ENCODE measurements at places on chromosomes 16 and 17.
A peak's percentile ranks its signal among the peaks of the same experiment; 100 is the strongest.

DNA sequence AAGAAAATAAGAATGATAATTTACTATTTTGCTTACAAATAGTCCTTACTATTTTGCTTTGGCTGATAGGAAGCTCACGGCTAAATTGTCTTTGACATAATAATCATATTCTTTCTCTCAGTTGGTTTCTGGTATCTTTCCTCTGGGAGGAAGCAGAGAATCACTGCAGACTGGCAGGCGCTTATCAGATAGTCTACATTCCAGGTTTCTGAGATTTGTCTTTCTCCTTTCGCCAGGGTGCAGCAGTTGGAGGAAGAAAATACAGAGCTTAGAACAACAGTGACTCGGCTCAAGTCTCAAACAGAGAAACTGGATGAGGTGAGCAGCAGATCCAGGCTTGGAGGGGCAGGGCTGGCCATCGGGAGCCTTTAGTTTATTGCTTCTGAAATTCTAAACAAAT lies 136.1 kb downstream of the RAB11FIP4 start:
- no peak for DNase-seq

DNA sequence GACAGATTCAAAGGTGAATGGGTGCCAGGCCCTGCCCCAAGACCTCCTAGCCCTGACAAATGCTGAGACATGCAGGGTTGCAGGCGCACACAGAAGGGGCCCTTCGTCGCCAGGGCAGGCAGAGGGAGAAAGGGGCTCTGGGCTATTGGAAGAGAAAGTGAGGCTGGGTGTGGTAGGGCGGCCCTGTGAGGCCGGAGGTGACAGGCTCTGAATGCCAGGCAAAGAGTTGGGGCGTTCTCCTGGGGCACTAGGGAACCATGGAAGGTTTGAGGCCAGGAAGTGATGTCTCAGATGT lies 26.4 kb upstream of the NXPH3 start:
- DNase-seq, result no peak

GRCh38 chr17:1119924-1120323 lies 59.9 kb downstream of the ABR start:
- no peak for DNase-seq

- no peak for DNase-seq
Observed at GRCh38 chr16:27511657-27512448, 37.9 kb downstream of the GTF3C1 start.

- no peak for DNase-seq
Observed at GRCh38 chr16:81460075-81460474, 15.5 kb downstream of the CMIP start.

DNA sequence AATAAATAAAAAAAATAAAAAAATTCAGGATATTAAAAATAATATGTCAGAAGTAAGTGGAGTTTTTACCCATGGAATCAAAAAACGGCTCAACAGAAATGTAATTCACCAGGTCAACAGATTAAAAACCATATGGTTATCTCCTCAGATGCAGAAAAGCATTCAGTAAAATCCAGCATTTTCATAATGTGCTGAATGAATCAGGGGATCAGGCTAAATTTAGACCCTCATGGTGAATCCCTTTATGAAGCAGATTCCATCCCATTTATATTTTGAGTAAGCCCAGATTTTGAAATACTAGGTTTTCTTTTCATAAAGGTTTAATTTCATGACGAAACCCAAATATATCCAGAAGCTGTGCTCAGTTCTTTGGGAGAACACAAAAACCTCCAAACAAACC lies 84.4 kb downstream of the OR1D5 start:
- no peak for DNase-seq

- DNase-seq, result no peak
Observed at GRCh38 chr17:17207998-17208397, 1.9 kb upstream of the PLD6 start.

- DNase-seq, result no peak
Observed at GRCh38 chr16:64773638-64774037, 348.2 kb downstream of the CDH11 start.

DNA sequence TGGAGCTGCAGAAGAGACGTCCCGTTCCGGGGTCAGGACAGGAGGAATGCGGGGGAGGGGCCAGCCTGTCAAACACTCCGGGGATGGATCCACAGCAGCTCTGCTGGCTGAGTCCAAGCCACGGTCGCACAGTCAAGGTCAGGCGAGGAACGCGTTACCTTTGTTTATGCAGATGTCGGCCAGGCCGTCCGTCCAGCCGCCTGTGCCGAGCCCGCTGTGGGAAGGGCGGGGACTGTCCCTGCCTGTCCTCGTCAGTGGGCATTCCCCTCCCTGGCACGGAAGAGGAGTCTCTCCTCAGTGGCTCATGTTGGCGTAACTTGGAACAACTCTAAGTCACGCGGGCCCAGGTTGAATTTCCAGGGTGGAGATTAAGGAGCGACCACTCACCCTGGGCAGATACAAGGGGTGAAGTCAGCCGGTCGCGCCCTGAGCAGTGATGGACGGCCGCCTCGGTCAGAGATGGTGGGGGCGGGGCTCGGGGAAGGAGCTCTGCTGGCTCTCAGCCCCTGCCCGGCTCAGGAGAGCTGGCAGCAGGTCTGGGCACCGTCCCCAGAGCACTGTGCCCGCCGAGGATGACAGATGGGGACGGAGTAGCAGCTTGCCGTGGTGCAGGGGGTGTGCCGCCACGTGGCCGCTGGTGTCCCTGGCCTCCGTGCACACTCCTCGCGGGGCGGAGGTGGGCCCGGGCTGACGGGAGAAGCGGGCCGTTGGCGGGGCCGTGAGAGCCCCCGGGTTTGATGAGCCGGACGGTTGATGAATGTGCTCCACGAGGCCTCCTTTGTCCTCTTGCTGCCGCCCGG lies 7.3 kb downstream of the CACNA1H start:
- no peak for DNase-seq

GRCh38 chr17:36689089-36689667 lies 87.8 kb downstream of the MRM1 start:
- DNase-seq, result no peak

DNA sequence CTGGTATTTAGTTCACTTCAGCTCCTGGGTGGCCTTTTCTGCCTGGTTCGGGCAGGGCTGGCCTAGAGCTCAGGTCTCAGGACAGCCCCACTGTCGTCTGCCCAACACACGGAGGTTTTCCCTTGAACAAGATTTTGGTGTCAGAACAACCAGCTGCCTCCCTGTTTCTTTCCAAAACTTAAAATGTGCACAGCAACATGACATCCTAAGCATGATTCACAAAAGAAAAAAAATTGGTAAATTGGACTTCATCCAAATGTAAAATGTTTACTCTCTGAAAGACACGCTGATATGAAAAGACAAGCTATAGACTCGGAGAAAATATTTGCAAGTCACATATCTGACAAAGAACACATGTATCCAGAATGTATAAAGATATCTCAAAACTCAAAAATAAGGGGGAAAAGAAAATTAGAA lies 197.8 kb upstream of the CHMP6 start:
- DNase-seq, result no peak

- no peak for DNase-seq
Observed at GRCh38 chr17:48749621-48750553, 21.3 kb upstream of the HOXB13 start.

- DNase-seq, result no peak
Observed at GRCh38 chr17:41184480-41184961, at the start of gene KRTAP4-1. Gene KRTAP4-1 (minus strand): TSS chr17:41184911. CDS start chr17:41184854, 57 bp downstream.

DNA sequence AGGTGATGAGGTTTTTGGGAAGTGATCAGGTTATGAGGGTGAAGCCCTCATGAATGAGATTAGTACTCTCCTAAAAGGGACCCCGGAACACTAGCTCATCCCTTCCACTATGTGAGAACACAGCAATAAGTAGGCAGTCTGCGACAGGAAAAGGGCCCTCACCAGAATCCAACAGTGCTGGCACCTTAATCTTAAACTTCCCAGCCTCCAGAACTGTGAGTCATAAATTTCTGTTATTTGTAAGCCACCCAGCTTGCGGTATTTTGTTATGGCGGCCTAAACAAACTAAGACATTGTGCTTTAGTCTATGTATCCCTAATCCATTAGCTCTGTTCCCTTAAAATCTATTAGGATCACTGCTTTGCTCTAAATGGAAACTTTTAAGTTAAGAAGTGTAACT lies 8.5 kb downstream of the SLFN12 start:
- no peak for DNase-seq

- DNase-seq, result no peak
Observed at GRCh38 chr17:81428948-81429774, 33.9 kb downstream of the BAHCC1 start.

GRCh38 chr16:67672306-67672705 lies 5.7 kb downstream of the C16orf86 start:
- DNase-seq, result no peak

DNA sequence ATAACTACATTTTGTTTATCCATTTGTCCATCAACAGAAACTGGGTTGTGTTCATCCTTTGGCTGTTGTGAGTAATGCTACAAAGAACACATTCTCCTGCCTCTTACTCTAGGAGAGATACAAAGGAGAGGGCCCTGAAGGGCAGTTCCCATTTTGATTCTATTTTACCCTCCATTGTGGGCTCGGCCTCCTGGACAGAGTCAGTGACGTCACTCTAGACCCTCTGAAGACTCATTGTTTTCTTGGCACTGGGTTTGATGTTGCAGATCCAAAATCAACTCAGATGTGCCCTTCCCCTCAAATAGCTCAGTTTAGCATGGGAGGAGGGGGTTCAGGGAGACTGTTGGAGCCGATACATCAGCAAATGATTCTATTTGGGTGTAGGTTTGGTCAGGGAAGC lies 280.9 kb downstream of the UTP18 start:
- no peak for DNase-seq

DNA sequence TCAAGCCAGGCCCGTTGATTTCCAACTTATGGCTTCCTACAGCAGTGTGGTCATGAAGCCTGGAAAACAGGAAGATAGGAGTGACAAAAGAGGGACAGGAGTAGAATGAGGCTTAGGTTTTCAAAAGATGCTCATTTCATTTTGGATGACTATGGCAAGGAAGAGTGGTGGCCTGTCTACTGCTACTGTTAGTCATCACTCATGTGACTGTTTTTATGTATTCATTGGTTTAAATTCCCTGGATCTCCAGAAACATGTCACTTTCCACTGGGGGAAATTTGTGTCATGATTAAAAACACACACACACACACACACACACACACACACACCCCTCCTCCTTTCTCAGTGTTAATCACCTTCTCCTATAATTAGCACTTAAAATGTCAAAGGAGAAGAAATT lies 1.1 kb upstream of the CYLD start:
- DNase-seq, result no peak

GRCh38 chr17:49223517-49224197 lies 6.9 kb downstream of the PHOSPHO1 start:
- peak; percentile 46 for DNase-seq

GRCh38 chr16:24146518-24146917 lies 109.6 kb upstream of the CACNG3 start:
- DNase-seq, result no peak

DNA sequence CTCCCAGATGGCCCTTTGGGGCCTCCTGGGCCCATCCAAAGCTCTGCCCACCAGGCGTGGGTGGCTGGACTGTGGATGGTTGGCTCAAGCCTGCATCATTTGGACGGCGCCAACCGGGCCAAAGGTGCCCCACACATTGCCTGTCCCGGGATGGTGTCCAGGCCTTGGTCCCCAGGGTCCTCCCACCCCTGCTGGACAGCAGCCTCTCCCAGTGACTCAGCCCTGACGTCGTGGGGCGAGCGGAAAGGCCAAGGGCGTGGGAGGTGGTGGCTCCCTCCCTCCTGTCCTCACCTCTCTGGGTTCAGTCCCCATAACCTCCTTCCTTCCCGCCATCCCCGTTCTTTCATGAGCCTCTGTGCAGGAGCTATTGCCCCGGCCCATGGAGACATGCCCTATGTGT lies 42.1 kb upstream of the DLX4 start:
- DNase-seq, result peak; percentile 27

DNA sequence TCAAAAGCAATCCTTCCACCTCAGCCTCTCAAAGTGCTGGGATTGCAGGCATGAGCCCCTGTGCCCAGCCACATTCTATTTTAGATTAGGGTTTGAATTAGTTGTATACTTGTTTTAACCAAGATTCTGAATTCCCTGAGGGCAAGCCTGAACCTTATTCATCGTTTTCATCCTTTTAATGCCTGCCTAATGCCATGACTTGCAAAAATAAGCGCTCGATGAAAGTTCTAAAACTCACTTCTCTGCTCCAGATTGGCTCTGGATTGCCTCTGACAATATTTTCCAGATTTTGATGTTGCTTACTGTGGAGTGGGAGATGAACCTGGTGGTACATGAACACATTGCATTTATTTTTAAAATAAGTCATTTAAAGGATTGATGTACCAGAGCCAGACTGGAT lies 90.9 kb upstream of the CACNG3 start:
- no peak for DNase-seq

- DNase-seq, result no peak
Observed at GRCh38 chr16:66845791-66846221, 1.6 kb downstream of the CA7 start.

GRCh38 chr16:2062801-2063200 lies 15.0 kb downstream of the TSC2 start:
- no peak for DNase-seq

DNA sequence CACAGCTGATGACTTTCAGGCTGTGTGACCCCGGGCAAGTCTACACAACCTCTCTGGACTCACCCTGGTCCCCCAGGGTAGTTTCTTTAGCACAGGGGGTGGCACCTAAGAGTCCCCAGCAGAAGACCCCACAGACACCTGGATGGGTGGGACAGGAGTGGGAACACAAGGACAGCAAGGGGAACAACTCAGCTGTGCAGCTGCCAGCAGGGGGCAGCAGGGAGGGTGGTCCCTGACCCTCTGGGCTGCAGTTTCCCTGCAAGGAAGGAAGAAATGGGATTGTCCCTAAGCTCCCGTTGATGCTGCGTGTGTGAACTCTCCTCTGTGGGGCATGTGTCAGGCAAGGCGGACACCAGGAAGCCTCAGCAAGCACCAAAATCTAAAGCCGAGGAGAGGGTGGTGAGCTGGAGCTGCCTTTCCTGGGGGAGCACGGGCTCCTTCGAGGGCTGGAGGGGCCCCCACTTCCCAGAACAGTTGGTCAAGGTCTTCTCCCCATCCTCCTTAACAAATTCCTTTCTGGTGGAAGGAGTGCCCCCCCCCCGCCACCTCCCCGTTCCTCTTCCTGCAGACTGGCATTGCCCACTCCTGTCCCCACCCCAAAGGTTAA lies 24.1 kb upstream of the CDH5 start:
- DNase-seq, result no peak

DNA sequence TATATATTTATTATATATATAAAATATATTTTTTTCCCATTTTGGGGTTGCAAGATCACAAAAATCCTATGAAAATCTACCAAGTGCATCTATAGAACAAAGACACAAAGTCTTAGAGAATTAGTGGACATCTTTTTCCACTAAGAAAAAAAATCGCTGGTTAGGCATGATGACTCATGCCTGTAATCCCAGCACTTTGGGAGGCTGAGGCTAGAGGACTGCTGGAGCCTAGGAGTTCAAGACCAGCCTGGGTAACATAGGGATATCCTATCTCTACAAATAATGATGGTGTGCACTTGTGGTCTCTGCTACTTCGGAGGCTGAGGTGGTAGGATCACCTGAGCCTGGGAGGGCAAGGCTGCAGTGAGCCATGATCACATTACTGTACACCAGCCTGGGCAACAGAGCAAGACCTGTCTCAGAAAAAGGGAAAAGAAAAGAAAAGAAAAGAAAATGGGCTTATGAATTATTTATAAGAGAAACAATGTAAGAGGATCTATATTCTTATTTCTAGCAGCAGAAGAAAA lies 185.1 kb upstream of the PSMD7 start:
- no peak for DNase-seq

- no peak for DNase-seq
Observed at GRCh38 chr17:76414334-76415295, 30.2 kb downstream of the SPHK1 start.
